Adrenal gland (tissue), 19 donors: ENCODE measurements at places on chromosomes 2 and 18.

GRCh38 chr2:20621366-20622295 lies 29.3 kb downstream of the HS1BP3 start:
- DNase-seq, result no peak

GRCh38 chr2:160010361-160011145 lies 51.9 kb downstream of the PLA2R1 start:
- no peak for DNase-seq

GRCh38 chr2:145724311-145724898 lies 1204.5 kb upstream of the ZEB2 start:
- no peak for DNase-seq

GRCh38 chr2:126707191-126707590 lies 51.2 kb downstream of the GYPC start:
- no peak for DNase-seq
